Neural progenitor cell (in vitro differentiated cells): ENCODE measurements at places on chromosomes 1 and 21.

DNA sequence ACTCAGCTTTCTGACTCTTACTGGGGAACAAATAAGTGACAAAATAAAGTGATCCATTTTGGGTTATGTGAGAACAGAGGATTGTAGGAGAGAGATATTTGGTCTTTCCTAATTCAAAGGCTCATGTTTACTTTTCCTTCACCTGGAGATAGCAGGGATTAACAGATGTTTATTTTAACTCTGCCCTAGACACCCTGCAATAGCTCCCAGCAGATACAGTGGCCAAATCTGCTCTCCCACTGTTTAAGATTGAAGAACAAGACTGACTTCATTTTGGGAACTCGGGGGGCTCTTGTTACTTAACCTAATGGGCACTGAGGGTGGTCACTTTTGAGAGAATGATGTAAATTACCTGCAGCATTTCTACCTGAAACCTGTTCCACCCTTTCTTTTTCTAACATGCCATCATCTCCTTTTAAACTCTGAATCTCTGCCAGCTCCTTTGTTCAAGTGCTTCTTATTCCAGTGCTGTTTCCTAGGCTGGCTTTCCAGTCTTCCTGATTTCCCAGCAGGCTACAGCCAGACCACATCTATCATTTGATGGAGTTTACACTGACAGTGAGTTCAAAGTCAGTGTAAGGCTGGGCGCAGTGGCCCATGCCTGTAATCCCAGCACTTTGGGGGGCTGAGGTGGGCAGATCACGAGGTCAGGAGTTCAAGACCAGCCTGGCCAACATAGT lies 90.0 kb downstream of the SELENOF start:
- DNase-seq, result no peak

GRCh38 chr1:53871221-53871620 lies 18.4 kb downstream of the YIPF1 start:
- DNase-seq, result no peak

DNA sequence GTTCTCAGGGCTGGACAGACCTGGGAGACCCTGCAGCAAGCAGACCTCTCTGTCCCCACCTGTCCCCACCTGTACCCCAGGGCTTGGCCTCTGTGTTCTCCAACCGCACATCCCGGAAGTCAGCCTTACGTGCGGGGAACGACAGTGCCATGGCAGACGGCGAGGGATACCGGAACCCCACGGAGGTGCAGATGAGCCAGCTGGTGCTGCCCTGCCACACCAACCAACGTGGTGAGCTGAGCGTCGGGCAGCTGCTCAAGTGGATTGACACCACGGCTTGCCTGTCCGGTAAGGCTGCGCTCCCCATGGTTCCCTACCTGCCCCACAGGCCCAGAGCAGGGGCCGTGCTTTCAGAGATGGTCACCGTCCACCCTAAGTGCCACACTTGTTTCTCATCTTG lies 36.5 kb downstream of the ACOT11 start:
- no peak for DNase-seq

GRCh38 chr1:156126630-156127534 lies 12.4 kb downstream of the LMNA start:
- no peak for DNase-seq

DNA sequence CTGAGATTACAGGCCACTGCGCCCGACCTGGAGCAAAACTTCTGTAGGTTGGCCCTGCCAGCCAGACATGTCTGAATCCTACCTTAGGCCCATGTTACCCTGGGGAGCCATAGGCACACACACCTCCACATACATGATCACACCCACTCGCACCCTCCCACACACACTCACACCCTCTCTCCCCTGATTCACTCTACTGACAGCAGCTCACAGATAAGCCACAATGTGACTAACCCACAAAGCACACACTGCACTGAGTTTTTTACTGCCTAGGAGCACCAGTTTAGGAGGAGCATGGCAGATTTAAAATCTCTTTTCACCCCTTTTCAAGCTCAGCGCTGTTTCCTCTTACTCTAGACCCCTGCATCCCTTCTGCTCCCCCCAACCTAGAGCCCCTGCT lies 41.7 kb downstream of the SLC30A1 start:
- DNase-seq, result no peak

DNA sequence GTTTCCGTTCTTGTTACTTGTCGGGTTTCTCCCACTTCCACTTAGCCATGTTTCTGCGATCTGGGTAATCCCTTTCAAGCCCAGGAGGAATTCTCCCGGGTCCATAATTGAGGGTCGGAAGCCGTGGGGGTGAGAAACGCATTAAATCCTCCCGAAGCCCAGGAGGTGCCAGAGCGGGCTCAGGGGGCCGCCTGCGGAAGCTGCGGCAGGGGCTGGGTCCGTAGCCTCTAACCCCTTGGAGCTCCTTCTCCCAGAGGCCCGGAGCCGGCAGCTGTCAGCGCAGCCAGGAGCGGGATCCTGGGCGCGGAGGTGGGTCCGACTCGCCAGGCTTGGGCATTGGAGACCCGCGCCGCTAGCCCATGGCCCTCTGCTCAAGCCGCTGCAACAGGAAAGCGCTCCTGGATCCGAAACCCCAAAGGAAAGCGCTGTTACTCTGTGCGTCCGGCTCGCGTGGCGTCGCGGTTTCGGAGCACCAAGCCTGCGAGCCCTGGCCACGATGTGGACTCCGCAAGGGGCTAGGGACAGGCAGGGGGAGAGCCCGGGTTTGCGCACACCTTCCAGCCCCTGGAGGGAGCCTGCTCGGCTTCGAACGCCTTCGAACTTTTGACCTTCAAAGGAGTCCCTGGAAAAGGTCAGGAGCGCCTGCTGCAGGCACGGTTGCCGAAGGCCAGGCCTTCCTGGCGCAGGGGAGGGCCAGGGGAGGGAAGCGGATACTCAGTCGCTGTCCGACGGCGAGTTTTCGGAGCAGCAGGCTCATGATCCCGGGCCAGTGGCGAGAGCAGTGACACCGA lies 1.7 kb upstream of the SIM2 start:
- peak; percentile 75 for DNase-seq

DNA sequence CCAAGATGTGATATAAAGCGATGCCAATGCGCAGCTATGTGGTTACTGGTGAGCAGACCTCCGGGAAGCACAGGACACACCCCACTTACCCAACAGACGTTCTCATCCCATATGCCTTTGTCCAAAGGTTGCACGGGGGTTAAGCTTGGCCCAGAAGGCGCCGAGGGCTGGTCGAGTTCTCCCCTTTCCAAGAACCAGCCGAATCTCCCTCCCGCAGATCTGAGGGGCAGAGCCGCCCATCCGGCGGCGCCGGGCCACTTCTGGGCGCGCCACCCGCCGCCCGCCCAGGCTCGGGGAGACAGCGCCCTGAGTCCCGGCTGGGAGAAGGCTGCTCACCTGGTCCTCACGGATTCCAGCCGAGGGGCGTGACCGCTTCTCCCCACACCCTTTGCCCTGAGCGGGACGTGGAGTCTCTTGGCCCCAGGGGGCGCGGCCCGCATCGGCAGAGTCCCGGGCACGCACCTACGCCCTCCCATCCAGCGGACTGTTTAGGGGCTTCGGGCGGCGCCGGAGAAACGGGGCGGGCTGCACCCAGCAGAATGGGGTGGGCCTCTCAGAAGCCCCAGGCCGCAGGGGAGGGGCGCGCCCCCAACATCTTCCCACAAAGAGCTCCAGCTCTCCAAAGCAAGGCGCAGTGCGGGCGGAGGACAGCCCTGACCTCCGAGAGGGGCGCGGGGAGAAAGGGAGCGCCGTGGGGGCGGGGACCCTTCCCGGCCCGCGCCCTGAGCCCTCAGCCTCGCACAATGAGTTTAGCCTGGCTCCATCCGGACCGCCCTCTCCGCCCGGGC lies 615 bp downstream of the GPR161 start:
- DNase-seq, result peak; percentile 69

DNA sequence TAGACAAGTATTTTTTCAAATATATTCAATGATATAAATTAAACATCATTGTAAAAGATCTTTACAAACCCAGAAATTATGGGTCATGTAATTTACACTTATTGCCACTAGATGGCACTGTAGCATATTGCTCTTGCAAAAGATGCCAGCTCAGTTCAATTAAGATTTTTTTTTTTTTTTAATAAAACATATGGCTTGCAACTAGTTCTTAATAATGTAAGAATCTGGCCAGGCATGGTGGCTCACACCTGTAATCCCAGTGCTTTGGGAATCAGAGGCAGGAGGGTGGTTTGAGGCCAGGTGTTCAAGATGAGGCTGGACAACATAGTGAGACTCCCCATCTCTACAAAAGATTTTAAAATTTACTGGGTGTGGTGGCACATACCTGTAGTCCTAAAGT lies 49.4 kb upstream of the DESI2 start:
- peak; percentile 39 for DNase-seq

DNA sequence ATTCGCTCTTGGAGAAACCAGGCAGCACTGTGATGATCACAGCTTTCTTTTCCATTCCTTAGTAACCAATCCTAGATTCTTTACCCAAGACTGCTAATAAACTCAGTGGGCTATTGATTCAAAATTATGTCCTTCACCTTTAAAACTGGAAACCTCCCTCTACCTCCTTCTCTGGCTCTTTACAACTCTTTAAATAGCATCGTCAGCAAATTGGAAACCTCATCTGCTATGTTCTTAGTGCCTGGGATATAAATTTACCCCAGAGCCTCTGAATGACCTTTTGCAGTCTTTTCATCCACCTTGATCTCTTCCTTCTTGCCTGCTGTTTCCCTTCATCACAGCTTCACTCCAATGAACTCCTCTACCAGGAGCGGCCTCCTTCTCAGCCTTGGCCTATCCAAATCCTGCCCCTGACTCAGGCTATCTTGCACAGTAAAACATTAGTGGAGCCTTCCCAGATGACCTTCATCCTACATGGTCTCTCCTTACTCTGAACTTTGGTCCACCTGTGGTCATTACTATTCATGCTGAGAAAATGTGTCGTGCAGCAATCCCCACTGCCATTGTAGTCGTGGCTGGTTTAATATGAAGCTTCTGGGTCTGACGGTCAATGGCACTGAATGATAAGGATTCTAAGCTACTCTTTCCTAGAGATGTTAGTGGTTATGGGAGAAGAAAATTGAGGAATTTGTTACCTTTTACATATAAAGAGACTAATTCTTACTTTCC lies 644.1 kb downstream of the SMYD3 start:
- no peak for DNase-seq

- no peak for DNase-seq
These were observed 154.6 kb downstream of the ROR1 start for GRCh38 chr1:63928186-63929105.

- DNase-seq, result peak; percentile 95
These were observed at the start of gene ADAMTS1 for GRCh38 chr21:26845066-26845758. ADAMTS1 (minus strand) TSS chr21:26845409; CDS start chr21:26844954, 455 bp downstream.

GRCh38 chr1:116514708-116515525 lies 55.9 kb downstream of the CD58 start:
- DNase-seq, result no peak

DNA sequence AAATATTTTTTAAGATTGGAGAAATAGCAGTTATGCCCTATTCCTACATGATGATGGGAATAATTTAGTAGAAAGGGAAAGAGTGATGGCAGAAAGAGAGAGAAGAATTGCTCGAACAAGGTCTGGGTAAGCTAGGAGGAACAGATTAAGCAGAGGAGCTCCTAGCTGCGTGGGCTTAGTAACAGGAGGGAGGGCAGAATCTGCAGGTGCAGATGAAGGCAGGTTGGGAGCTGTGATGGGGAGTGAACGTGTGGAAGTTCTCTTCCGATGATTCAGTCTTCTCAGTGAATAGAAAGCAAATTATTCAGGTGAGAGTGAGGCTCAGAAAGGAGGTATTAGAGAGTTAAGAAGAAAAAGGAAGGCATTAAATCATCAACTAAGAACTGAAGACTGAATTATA lies 8.3 kb upstream of the CR1 start:
- DNase-seq, result no peak

GRCh38 chr1:159991513-159991912 lies 37.5 kb upstream of the SLAMF9 start:
- DNase-seq, result no peak

GRCh38 chr1:33276573-33277298 lies 20.4 kb downstream of the ZNF362 start:
- DNase-seq, result no peak

DNA sequence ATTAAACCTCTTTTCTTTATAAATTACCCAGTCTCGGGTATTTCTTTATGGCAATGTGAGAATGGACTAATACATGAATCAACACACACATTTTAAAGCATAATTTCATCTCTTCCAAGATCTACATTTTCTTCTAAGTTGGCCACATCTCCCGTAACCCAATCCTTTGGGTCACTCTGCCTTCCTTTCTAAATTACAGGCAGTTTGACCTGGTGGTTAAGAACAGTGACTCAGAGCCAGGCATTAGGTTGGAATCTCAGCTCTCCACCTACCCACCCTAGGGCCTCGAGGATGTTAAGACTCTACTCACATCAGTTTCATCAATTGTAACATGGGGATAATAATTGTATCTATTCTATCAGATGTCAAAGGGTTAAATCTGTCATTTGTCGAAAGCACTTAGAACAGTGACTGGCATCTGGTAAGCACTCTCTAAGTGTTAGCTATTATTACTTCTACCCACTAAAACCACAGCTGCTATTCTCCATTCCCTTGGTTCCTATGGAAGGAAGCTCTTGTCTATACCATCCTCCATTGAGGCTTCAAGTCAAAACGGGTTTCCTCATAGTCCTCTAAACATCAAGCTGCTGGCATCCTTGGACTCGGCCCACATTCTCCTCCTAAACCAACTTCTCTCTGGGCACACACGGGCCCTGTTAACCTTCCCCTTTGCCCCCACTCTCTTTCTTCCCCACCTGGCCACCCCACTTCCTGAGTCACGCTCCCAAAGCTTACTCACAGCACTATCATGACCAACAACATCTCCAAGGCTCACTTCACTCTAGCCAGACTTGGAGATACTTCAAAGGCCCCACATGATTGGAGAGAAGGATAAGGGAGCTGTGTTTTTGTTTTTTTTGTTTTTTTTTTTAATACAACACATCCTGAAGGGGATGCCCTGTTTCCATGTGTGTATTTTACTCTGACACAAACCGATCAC lies 116.9 kb downstream of the TGFBR3 start:
- no peak for DNase-seq

DNA sequence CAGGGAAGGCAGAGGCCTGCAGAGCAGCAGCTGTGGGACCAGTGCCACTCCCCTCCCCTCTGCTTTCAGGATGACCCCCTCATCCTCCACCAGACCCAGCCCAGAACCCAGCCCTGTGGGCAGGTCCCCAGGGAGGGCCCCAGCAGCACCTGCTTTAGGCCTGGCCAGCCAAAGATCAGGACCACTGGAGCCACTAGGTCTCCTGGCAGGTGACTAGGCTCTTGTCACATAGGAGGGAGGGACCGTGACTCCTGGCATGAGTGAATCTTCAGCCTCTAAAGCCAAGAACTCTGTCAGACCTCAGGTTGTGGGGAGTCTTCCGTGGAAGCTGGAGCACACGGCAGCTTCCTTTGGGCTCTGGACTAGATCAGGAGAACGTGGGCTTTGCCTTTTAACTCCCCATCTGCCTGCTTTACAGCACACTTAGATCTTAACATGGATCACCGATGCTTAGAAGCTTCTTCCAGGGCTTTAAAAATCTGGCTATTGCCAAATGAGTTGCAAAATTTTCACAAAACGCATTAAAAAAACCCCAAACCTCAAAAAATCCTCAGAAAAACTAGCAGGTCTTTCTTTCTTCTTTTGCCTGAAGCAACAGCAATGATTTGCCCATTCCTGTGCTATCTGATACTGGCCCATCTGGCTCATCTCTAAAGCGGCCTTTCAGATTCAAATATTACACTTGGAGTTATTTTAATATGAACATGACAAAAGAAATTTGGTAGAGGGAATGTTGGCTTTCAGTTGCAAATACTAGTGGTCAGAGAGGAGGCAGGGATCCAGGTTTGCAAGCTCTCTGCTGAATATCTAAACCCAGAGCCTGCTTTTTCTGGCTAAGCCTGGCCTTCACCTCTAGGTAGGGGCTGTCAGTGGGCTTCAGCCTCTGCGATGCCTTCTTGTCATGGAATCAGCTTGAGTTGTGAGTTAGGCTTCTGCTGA lies 235.2 kb downstream of the SDCCAG8 start:
- DNase-seq, result no peak

GRCh38 chr1:219988387-219988786 lies 57.9 kb downstream of the EPRS1 start:
- DNase-seq, result no peak
